HT-29 (cell line): ENCODE measurements at places on chromosomes 6 and 20. TPM values are rescaled to one million over a fixed set of nuclear protein-coding genes. Genes with fewer than 3 reads are reported as not detected.

DNA sequence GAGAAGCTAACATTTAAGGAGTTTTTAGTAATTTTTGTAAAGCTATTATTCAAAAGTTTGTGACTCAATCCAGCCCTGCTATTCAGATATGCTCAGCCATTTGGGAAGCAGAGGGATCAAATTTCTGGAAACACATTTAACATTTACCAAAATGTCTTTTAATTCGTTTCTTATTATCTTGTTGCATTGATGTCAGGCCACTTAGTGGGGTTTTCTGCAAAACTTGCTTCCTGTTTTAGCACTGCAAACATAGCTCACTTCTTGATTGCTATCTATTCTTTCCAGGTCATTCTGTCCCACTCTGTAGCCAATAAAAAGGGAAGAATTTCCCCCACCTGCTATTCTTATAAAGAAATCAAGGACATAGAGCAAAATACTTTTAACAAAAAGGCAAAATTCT lies 176.9 kb upstream of the SUPT3H start:
- no peak for DNase-seq

DNA sequence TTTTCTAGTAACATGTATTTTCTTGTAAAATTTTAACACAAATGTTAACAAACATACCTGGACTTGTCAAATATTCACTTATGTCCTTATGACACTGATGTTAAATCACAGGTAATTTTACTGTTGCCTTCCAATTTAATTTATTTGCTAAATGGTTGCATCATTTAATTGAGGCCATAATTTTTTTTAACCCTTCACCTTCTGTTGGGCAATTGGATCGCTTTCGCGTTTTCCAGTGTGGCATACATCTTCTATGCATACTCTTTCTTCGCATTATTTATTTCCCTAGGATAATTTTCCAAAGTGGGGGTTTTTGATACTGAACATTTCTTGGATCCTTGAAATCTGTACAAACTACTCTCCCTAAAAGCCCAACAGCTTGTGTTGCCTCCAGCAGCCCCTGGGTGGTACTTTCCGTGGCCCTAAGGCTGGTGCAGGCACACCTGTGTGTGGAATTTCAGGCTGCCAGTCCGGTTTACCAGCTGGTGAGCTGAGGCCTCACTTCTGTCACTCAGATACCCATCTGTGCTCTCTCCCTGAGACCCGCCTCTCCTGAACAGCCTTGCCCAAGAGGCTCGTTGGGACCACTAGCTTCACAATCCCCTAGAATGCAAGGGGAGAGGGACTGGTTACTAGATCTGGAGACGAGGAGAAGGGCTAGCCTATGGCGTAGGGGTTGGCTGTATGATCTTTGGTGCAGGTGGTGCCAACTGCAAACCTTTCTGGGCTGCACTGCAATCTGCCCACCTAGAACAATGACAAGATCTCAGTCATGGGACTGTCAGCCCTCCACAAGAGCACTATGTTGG lies 11.2 kb upstream of the C20orf144 start:
- peak; percentile 78 for DNase-seq

DNA sequence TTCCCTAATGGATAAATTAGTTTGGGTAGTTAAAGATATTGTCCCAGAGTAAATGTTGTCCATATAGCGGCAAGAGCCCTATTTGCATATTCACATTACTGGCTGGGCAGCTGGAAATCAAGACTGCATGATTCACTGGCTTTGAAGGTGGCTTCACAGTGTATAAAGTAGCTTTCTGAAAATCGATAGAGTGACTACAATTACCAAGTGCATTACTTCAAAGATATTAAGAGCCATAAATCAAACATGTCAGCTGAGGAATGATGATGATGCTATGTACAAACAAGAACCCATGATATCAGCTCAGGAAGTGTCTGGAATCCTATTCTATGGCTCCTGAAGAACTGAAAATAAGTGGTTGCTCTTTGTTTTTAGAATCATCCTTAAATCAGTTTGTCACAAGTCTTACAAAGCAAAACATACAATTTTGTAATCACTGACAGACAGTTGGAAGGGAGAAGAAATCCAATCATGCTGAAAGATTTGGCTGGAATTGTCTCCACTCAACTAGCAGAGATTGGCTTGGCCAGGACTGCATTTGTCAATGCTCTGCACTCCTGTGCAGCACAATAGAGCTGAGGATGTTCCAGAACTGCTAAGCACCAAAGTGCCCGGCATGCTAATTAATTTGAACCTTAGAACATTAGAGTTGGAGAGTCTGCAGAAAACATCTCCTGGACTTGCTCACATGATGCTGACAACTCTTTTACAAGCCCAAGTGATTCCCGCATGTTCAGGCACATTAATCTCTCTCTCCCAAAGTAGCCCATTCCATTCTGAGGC lies 77.9 kb upstream of the B3GAT2 start:
- no peak for DNase-seq

DNA sequence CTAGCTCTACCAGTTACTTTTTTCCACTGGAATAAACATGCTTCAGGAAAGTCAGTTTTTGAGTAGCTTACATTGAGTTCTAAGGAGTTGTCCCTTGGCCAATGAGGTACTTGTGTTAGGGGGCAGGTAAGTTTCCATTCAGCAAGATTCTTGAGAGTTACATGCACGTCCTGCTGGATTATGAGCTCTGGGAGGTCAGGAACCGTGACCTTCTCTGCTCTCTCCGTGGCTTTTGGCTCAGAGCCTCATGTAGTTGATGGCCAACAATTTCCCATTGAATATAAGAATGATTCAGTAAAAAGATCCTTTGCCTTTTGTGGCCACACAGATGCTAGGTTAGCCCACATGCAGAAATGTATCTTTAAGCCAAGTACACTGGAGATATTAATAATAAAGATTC lies 181.8 kb upstream of the RALGAPA2 start:
- DNase-seq, result no peak

DNA sequence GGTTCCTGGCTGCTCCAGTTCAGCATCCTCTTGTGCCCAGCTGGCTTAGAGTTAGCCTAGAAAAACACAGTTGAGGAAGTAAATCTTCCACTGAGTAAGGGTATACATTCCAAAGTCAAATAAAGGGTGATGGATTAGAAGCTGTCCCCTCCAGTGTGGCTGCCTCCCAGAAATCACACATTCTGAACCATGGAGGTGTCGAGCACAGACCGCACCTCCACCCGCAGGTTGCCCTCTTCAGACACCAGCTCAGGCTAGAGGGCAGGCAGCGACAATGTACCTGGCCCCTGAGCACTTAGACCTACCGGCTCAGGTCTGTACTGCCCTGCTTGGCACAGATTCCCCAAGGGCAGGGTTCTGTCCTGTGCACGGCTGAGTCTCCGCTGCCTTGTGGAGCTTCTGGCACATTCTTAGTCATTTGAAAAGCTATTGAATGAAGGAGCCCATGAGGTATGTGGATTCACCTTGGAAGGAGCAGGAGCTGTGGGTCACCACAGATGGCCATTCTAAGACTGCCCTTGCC lies 118.1 kb downstream of the FAM120B start:
- DNase-seq, result no peak

GRCh38 chr20:45044084-45044573 lies 56.8 kb downstream of the KCNS1 start:
- DNase-seq, result peak; percentile 87

GRCh38 chr6:146948790-146949342 lies 255.4 kb upstream of the STXBP5 start:
- DNase-seq, result no peak

NRSN1 gene
- total RNA-seq, result not detected in 2 replicates

EYA4 gene
- total RNA-seq, result not detected in 2 replicates

WFDC2 gene
- total RNA-seq, result 17.7 and 21.9 TPM in 2 replicates

OARD1 gene
- total RNA-seq, result 14.5 and 20.2 TPM in 2 replicates
